ENCODE measurements at places on chromosomes 6 and 20.

DNA sequence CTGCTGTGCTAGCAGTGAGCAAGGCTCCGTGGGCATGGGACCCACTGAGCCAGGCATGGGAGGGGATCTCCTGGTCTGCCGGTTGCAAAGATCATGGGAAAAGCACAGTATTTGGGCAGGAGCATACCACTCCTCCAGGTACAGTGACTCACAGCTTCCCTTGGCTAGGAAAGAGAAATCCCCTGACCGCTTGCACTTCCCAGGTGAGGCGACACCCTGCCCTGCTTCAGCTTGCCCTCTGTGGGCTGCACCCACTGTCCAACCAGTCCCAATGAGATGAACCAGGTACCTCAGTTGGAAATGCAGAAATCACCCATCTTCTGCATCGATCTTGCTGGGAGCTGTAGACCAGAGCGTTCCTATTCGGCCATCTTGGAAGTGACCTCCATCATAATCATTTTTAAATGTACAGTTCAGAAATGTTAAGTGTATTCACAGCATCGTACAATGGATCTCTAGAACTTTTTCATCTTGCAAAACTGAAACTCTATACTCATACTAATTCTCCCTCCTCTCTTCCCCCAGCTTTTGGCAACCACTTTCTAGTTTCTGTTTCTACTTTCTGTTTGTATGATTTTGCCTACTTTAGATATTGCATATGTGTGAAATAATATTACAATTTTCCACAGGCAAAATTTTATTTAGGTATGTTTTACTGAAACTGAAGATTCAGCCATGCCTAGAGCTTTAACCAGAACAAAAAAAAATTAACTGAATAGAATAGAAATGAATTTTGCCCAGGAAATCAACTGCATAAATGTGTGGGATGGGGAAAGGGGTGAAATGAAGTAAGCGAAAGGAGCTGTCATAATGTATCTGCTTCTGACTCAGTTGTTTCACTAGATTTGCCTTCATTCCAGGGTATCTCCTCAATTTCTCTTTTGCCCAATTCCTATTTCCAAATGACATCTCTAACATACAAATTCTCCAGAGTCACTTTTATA lies 100.0 kb downstream of the RWDD2A start:
- no peak for DNase-seq

DNA sequence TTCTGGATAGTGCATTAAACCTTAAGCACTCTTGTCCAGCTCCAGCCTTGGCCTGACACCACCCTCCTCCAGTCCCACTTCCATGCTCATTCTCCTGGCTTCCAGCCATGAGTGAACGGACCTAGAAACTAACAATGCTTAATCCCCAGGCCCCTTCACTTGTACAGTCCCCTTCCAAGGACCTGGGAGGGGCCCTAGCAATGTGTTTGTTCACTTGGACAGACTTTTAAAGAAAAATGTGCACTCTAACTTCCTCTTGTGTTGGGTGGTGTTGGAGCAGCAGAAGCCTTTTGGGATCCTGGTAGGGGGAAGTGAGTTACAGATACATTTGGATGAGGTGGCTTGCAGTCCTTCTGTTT lies 48.9 kb upstream of the CCN6 start:
- peak; percentile 7 for DNase-seq

DNA sequence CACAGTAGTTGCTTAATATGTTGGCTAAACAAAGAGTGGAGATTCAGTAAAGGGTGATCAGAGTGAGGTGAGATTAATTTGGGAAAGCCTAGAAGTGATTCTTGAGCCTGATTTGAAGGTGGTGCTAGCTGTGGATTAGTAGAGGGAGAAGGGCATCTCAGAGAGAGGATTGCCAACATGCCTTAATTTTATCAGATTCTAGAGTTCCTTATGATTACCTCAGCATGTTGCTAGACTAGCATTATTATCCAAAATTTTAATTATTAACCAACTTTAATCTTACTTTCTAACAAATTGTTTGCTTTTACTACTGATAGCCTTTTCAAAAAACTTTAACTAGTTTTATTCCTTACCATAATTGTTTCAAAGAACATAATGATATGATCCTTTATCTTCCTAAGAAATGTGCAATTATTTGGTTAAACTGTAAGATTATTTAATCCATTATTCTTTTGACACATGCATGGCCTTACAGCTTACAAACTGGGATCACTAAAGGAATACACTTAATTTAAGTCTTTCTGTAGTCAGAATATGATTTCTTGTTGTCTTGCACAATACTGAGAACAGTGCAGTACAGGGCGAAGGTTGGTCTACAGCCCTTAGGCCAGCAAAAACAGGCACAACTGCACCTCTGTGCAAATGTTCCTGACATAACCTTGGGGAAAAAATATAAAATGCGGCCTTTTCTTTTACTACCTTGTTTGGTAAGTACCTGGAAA lies 88.9 kb downstream of the SLC16A10 start:
- DNase-seq: no peak

DNA sequence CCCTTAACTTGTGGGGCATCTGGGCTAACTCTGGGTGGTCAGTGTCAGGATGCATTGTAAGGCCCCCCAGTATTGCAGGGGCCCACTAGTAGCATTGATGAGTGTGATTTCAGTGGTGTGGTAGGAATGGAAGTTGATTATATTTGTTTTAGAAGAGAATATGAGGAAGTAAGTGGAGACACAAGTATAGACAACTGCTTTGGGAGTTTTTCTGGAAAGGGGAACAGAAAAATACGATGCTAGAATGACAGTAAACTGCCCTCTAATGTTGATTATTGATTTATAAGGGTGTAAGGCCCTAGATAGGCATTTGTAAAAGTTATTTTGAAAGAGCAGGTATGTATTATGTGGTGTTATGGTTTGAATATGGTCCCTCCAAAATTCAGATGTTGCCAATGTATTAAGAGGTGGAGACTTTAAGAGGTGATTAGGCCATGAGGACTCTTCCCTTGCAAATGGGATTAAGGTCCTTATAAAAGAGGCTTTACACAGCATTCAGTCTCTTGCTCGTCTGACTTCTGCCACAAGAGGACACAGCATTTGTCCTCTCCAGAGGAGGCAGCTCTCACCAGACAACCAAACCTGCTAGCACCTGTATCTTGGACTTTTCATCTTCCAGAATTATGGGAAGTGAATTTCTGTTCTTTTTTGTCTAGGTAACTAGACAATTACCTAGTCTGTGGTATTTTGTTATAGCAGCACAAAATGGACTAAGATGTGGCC lies 135.9 kb upstream of the DTNBP1 start:
- peak; percentile 92 for DNase-seq

DNA sequence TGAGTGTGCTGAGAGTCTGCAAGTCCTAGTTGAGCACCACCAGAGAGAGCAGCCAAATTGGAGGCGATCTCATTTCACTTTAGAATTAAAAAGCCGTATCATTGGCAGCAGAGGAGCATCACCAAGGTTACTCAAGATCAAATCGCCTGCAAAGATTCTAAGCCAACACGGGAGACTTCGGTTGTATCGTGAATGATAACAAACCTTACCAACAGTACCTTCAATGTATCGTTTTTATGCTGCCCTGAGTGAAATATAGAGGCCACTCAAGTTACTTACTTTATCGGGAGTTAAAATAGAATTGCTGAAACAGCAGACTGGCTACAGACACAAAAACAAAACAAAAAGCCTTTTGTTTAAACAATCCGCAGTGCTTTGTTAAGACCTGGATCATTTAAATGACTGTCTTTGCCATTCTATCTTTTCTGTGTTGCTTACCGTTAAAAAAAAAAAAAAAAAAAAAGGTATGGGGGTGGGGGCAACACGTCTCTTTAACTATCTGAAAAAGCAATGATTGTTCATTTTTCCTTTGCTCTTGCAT lies 14.2 kb downstream of the NHSL1 start:
- DNase-seq: peak; percentile 92

DNA sequence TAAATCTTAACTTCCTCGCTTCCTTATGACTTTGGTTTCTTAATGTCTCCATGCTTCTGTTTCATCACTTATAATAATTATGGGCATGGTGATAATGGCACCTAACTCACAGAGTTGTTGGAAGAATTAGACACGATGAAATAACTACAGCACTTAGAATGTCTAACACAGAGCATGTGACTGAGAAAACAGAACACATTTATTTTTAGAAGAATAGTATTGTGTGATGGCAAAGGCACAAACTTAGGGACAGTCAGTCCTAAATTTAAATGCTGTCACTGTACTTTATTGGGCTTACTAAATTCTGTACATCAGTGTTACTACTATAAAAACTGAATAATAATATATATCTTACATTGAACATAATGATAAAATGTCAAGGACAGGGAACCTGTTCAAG lies 391.1 kb upstream of the JAG1 start:
- DNase-seq: no peak

DNA sequence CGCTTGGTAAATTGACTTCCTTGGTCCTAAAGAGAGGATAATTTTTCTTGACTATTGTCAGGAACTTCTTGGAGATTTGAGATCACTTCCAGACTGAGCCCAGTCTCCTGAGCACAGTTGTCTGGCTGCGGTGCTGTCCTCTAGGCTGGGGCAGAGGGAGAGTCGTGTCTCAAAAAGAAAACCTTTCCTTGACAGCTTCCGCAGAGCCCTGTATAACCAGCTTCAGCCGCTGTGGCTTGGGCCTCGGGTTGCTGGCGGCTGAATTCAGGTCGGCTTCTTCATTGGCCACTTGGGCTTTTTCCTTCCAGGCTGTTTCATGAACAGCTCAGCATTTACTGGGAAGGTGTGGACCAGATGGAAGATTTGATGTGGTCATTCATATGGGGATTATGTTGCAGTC lies 75.9 kb downstream of the DHX35 start:
- no peak for DNase-seq
